ENCODE measurements at places on chromosomes 16 and 17.

DNA sequence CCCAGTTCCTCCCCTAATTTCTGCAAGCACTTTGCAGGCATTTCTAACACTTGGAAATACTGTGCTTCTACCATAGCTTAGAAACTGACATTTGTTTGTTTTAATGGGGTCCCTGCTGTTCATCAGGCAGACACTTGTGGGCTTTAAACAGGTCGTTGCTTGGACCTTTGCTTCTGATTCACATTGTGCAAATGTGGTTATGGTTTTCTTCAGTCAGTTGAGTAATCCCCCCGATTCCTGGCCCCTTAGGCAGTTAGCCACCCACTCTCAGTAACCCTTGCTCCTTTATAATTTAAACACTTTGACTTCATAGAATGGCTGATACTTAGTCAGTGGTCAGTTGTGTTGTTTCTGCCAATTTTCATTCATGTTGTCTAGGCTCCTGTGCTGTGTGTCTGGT, 39.4 kb downstream of the SLC47A1 start:
- no peak for DNase-seq

DNA sequence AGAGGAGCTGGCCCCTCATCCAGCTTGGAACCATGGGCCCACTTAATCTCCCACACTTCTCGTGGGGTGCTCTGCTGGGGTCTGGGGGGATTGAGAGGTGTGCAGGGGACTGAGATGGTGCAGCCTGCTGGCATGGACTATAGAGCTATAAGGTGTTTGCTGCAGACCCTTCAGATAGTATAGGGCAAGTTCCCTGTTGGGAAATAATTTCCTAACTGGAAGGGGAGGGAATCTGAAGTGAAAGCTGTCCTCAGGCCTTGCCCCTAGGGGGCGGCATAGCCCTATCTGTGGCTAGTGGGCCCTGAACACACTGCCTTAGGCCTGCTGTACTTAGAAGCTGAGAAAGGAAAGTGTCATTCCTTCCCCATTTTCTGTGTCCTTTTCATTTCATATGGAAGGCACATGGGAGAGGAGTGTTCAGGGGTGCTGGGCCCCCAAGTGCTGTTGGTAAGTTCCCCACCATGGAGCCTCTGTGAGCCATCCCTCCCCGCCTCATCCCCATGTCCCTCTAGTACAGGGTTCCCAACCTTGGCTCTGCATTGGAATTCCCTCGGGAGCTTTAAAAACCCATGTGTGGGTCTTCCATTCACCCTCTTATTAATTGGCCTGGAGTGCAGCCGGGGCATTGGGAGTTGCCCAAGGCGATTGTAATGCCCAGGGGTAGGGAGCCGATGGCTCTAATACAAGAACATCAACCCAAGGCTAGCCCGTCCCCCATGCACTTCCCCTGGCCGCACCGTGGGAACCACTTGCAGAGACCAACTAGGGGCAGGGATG, 19.7 kb downstream of the GOSR2 start:
- peak; percentile 12 for DNase-seq

- DNase-seq: peak; percentile 59
Measured at GRCh38 chr17:2053380-2054261, 1.3 kb upstream of the HIC1 start.

- DNase-seq: no peak
Measured at GRCh38 chr16:68731637-68732036, 5.5 kb upstream of the CDH1 start.

- peak; percentile 39 for DNase-seq
Measured at GRCh38 chr16:89350701-89351380, 133.3 kb downstream of the ZNF778 start.

DNA sequence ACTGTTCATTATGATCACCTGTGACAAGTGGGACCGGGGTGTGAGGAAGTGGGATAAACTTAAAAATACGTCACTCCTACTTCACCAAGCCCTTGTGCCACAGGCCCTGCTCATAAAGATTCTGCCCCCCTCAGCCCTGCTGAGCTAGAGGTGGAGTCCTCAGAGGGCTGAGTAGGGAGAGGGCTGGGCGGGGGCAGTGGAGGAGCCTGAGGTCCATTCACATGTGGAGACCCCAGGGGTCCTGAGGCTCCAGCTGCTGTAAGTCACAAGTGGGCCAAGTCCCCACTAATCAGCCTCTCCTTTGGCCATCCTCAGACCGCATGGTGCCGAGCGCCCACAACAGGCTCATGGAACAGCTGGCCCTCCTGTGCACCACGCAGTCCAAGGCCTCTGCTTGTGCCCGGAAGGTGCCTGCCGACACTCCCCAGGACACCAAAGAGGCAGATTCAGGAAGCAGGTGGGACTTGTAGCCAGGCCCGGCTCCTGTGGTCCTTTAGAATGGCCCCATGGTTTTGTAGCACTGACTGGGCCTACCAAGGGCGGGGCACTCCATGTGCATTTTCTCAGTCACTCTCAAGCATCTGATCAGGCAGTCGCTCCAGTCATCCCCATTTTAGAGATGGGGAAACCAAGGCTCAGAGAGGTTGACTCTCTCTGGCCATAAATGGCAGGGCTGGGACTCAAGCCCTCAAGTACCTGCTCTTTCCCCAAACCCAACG, 10.4 kb downstream of the DNAAF8 start:
- no peak for DNase-seq

DNA sequence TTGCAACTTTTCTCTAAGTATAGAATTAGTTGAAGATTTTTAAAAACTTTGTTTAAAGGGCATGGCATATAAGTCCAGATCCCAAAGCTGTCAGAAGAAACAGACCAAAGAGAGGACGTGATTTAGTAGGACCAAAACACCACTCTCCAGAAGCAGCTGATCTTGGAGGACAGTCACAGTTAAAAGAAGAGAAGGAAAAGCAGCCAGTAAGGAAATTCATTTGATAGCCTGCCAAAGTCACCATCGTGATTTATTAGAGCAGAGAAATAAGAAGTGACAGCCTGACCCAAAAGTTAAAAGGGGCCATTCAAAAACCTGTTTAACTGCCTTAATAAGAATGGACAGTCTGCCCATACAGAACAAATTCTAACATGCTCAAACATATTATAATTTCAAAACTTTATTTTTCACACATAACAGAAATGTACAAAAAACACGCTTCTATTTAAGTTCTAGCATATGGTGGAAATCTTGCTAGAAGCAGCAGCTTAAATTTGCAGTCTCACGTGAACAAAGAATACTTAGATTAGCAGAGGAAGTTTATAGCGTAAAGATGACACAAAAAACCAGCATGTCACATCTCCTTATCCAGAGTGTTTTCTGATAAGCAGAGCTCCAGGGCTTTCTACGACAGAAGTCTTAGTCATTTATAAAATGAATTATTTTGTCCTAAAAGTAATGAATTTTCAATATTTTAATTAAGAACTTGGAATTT, 37.2 kb downstream of the TXNDC11 start:
- no peak for DNase-seq

Data from stimulated activated CD8-positive, alpha-beta memory T cell treated with anti-CD3 and anti-CD28 coated beads, Interleukin-7, amount 100 ng/mL, for 4 hours (primary cell).